ENCODE measurements at places on chromosomes 7 and 10. TPM values are rescaled to one million over a fixed set of nuclear protein-coding genes. Genes with fewer than 3 reads are reported as not detected.

- no peaks in the 10 kb centered on the region for H3K36me3 ChIP-seq
- no peak overlapping the region for H3K4me3 ChIP-seq
- DNase-seq = no peak
- no peaks in the 10 kb centered on the region for H3K4me1 ChIP-seq
Measured at GRCh38 chr7:113282875-113283274, 164.5 kb upstream of the SMIM30 start.

DNA sequence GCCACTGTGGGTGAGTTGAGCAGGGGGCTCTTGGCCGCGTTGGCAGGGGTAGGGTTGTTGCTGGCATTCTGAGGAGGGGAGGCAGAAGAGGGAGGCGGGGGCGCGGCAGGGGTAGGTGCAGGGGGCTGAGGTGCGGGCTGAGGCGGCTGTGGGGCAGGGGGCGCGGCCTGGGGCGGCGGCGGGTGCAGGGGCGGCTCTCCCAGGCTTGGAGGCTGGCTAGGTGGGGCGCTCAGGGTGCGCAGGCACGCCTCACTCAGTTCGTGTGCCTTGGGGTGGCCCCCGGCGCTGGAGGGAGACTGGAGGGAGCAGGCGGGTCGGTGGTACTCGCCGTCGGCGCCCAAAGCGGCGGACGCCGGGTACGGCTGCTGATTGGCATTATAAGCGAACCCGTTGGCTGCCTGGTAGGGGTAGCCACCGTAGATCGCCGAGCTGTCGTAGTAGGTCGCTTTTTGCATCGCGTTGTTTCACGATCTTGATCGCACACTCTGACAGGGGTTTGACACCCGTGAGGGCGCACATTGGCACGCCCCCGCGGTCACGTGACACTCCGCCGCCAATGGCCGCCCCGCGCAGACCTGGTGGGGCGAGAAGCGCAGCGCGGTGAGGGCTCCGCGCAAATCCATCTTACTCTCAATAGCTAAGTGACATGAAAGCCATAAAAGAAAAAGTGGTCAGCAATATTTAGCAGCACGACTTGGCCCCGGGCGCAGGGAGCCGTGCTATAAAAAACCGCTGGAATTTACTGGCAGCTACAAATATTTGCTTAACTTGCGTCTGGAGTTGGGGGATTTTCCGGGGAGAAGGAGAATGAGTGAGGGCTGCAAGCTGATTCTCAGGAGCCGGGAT lies 7.9 kb upstream of the HOXA2 start:
- H3K36me3 ChIP-seq = no peaks in the 10 kb centered on the region
- DNase-seq = no peak
- H3K4me1 ChIP-seq = peaks cover 38% of the 10 kb centered on the region

Gene CFAP43
- 8.1 TPM for total RNA-seq

Gene NUTM2E
- total RNA-seq = not detected

DNA sequence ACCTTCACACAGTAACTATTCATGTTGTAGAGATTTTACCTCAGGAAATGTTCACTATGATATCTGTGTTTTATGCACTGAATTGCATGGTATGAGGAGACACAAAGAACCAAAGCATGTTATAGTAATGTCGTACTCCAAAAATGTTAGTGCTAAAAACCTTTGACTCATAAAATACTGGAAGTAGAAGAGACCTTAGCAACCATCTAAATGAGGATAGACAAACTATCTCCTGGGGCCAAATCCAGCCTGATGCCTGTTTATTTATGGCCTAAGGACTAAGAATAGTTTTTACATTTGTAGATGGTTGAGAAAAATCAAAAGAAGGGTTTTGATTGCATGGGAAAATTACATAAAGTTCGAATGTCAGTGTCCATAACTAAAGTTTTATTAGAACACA lies 535.1 kb downstream of the INHBA start:
- H3K27ac ChIP-seq = no peak overlapping the region
- H3K27me3 ChIP-seq = no peaks in the 10 kb centered on the region
- H3K4me1 ChIP-seq = no peaks in the 10 kb centered on the region
- DNase-seq = no peak

DNA sequence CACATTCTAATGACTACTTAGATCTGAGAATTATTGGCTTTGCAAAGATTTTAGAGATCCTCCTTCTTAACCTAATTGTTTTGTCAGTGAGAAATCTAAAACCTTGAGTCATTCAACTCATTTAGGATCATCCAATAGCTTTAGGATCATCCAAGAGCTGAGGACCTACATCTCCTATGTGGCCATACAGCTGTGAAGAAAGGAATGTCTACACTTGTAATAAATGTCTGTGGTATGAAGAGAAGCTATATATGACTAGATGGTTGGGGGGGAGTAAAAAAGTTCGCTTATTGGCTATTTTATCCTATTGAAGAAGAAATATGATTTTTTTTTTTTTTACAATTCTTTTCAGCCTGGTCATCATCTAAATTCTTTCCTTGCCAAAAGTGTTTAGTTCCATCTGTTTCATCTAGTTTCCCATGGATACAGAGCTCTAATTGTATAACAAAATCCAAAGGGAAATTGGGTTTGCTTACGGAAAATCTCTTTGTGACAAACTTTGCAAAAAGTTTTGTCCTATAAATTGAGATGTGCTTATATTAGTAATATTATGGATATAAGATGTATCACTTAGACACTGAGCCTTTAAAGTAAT lies 196.7 kb downstream of the PRKG1 start:
- no peaks in the 10 kb centered on the region for H3K27me3 ChIP-seq
- no peak overlapping the region for H3K4me3 ChIP-seq
- no peaks in the 10 kb centered on the region for H3K36me3 ChIP-seq

Gene ZKSCAN5
- total RNA-seq = 8.9 TPM

Gene TRIP6
- total RNA-seq = 51.2 TPM

Gene SH3PXD2A
- 19.6 TPM for total RNA-seq

- H3K4me3 ChIP-seq = no peak overlapping the region
- DNase-seq = no peak
- no peaks in the 10 kb centered on the region for H3K36me3 ChIP-seq
- H3K27ac ChIP-seq = no peak overlapping the region
Measured at GRCh38 chr10:111246136-111246535, 169.3 kb downstream of the ADRA2A start.

- H3K4me1 ChIP-seq = no peaks in the 10 kb centered on the region
- no peaks in the 10 kb centered on the region for H3K36me3 ChIP-seq
- H3K4me3 ChIP-seq = no peak overlapping the region
- no peak overlapping the region for H3K27ac ChIP-seq
Measured at GRCh38 chr7:304574-305409, 14.8 kb downstream of the FOXL3 start.

- no peak overlapping the region for H3K27ac ChIP-seq
- DNase-seq = peak; percentile 80
Measured at GRCh38 chr7:39016609-39017008, 38.9 kb downstream of the POU6F2 start.

Gene TAS2R41
- not detected for total RNA-seq

- H3K27ac ChIP-seq = no peak overlapping the region
- no peak for DNase-seq
- no peaks in the 10 kb centered on the region for H3K4me1 ChIP-seq
- H3K4me3 ChIP-seq = no peak overlapping the region
- no peaks in the 10 kb centered on the region for H3K27me3 ChIP-seq
Measured at GRCh38 chr7:12943781-12944180, 256.3 kb downstream of the ARL4A start.

DNA sequence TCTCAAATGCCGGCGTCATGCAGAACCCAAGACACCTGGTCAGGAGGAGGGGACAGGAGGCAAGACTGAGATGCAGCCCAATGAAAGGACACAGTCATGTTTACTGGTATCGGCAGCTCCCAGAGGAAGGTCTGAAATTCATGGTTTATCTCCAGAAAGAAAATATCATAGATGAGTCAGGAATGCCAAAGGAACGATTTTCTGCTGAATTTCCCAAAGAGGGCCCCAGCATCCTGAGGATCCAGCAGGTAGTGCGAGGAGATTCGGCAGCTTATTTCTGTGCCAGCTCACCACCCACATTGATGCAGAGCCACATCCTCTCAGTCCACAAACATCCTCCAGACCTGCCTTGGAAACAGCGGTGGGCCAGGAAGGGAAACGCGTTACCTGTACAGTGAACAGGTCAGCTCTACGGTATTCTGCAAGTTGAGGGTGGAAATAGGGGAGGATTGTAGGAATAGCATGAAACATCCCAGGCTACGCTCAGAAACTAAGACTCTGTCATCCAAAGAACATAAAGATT lies 133.1 kb upstream of the PRSS1 start:
- H3K27ac ChIP-seq = no peak overlapping the region
- no peak overlapping the region for H3K4me3 ChIP-seq
- no peaks in the 10 kb centered on the region for H3K4me1 ChIP-seq
- no peaks in the 10 kb centered on the region for H3K27me3 ChIP-seq
- no peaks in the 10 kb centered on the region for H3K36me3 ChIP-seq

- H3K27ac ChIP-seq = no peak overlapping the region
- H3K4me3 ChIP-seq = no peak overlapping the region
- DNase-seq = no peak
- no peaks in the 10 kb centered on the region for H3K4me1 ChIP-seq
- H3K27me3 ChIP-seq = no peaks in the 10 kb centered on the region
- H3K36me3 ChIP-seq = no peaks in the 10 kb centered on the region
Measured at GRCh38 chr7:107693396-107693795, 32.8 kb downstream of the SLC26A4 start.

- no peak overlapping the region for H3K4me3 ChIP-seq
- DNase-seq = no peak
- H3K27ac ChIP-seq = no peak overlapping the region
- no peaks in the 10 kb centered on the region for H3K27me3 ChIP-seq
Measured at GRCh38 chr7:68043546-68043945, 1046.9 kb downstream of the TYW1 start.

DNA sequence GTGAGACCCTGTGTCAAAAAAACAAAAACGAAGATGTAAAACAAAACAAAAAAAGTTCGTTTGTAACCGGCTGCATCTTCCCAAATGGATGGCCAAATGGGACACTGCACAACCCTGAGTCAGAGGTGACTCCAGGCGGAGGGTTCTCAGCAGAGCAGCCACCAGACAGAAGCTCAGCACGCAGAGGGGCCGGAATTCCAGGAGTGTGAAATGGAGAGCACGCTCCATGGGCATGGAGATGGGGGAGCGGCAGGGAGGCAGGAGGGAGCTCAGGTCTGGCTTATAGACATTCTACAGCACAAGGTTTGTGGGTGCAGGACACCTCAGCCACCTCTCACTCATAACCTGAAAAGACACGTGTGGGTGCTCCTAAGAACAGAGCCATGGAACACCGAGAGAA lies 227.0 kb downstream of the MAD1L1 start:
- no peaks in the 10 kb centered on the region for H3K36me3 ChIP-seq
- no peak overlapping the region for H3K27ac ChIP-seq
- H3K27me3 ChIP-seq = no peaks in the 10 kb centered on the region
- H3K4me3 ChIP-seq = no peak overlapping the region

Gene DKK1
- 3.5 TPM for total RNA-seq

DNA sequence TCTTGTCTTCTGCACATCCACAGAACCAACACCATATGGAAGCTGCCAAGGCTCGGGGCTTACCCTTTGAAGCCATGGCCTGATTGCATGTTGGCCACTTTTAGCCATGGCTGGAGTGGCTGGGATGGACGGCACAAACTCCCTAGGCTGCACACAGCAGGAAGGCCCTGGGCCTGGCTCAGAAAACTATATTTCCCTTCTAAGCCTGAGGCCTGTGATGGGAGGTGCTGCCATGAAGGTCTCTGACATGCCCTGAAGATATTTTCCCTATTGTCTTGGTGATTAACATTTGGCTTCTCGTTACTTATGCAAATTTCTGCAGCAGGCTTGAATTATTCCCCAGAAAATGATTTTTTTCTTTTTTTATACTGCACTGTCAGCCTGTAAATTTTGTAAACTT lies 387.0 kb upstream of the KCND2 start:
- DNase-seq = no peak
- H3K36me3 ChIP-seq = no peaks in the 10 kb centered on the region
- H3K27me3 ChIP-seq = no peaks in the 10 kb centered on the region
- H3K4me1 ChIP-seq = no peaks in the 10 kb centered on the region

DNA sequence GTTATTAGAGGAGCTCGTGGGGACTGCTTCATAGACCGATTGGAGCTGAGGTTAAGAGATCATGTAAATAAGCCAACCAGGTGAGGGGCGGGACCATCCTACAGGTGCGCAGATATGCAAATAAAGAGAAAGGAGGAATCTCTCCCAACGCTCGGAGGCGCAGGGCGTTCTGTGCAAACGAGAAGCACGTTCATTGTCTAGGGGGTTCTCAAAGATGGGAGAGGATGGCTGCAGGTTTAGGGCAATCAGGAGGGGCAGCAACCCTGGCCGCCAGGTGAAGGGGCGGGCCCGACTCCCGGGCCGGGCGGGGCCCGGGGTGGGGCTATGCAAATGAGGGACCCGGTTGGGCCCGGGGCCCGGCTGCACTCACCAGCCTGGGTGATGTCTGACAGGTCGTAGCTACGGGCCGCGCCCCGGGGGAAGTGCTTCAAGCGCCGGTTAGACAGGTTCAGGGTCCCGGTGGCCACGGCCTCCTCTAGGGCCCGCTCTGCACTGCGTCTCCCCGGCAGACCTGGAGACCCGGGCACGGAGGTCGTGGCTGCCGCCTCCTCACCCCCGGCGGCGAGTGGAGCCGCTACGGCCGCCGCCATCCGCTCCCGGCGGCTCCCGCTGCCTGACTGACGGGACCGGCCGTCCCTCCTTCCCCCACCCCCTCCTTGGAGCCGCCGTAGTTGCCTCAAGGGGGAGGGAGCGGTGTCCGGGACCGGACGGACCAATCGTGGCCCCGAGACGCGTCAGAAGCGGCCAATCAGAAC lies at the start of gene LRCH4:
LRCH4 (minus strand) TSS at position 619 of the 755 bp plus-strand sequence; CDS start at position 590, 29 bp downstream.
- H3K27ac ChIP-seq = peak within 1 kb of the TSS; percentile 96
- H3K27me3 ChIP-seq = no peaks in the 10 kb centered on the region
- H3K4me1 ChIP-seq = peaks cover 64% of the 10 kb centered on the region
- DNase-seq = peak; percentile 94

Gene TUBB8
- not detected for total RNA-seq

Data from upper lobe of left lung (tissue), 6 donors.